ENCODE measurements at places on chromosomes 2 and 18.

DNA sequence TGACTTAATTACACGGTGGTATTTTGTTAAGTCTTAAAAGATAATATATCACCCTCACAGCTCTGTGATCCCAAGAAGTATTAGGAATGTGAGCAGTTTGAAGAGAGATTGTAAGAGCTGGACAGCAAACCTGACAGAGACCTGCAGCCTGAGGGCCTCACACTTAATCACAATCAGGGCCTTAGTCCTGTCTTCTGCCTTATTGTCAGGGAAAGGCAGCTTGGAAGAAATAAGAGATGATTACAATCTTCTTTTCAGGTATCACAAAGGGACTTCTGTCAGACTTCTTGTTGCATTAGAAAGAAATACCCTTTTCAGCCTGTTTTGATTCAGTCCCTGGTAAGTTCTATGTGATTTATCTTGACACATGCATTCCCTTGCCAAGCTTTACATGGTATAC, 1433.8 kb upstream of the SLC39A10 start:
- no peak for DNase-seq

DNA sequence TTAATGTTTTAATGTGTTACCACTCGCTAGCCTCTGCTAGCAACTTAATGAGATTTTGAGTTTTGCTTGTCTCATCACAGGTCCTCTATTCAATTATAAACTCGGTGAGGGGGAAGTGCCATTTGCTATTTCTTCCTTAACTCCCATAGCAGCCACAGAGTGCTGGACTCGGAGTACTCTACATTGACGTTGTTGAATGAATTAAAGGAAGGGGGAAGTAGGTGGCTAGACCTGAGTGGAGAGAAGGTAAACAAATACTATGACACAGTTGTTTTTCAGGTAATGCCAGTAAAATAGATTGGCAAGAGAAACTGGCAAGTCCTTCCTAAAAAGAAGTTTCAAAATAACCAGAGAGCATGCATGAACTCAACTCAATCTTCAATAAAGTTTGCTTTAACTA, 339.3 kb downstream of the HRH4 start:
- DNase-seq, result no peak

GRCh38 chr18:55073116-55073515, 113.9 kb upstream of the CCDC68 start:
- DNase-seq, result no peak

- no peak for DNase-seq
These were observed 7.1 kb upstream of the CYS1 start for GRCh38 chr2:10087360-10087759.

GRCh38 chr2:241140445-241140840, 8.8 kb downstream of the PASK start:
- DNase-seq, result no peak

GRCh38 chr18:13270279-13270855, 51.8 kb downstream of the LDLRAD4 start:
- no peak for DNase-seq

DNA sequence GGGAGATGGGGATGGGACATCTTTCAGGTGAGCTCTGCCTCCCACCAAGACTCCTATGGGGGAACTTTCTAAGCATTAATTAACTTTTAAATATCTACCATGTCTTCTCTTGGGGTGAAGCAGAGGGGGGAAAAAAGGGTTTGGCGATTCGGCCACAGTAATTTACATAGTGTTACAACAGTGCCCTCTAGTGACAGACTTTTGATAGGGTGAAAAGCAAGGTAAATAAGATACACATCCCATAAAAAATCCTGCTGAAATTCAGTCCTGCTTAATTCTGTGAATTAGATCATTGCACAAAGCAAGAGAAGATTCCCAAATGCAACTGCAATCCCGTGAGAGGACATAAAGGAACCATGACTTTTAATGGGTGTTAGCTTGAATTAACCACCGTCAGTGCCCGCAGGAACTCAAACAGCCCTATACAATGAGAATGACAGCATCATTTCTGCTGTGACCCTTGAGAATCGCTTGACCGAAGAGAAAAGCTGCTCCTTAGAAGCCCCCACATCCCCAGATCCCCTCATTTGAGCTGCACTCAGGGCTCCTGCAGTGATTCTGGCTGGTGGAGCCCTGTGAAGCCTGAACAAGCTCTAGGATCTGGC, 32.8 kb downstream of the FAM124B start:
- DNase-seq, result no peak

DNA sequence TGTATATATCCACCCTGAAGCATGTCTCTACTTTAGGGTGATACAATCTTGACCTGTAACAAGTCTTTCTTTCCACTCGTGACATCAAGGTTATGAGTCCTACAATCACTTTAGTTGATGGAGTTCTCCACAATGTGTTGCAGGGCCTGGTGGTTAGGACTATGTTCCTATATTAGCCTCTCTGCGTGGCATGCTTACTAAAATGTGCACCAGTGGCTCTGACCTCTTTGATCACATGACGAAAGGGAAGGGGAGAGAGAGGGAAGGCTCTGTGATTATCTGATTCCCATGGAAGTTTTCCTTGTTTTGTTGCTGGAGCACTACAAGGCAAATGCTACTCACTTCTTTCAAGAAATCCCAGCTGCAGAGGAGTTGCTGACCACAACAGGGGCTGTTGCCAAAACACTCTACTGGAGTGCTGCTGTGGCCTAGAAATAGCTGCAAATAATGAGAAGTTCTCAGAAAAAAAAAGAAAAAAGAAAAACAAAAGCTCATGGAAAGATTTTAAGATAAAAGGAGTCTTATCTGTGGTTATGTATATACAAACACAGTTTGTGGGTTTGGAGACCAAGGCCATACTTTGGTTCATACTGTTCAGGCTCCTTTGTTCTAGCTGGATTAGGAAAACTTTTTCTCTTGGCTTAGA, 272.8 kb upstream of the MMADHC start:
- peak; percentile 16 for DNase-seq

- peak; percentile 72 for DNase-seq
These were observed 503 bp downstream of the ZNF513 start for GRCh38 chr2:27379836-27380625.

DNA sequence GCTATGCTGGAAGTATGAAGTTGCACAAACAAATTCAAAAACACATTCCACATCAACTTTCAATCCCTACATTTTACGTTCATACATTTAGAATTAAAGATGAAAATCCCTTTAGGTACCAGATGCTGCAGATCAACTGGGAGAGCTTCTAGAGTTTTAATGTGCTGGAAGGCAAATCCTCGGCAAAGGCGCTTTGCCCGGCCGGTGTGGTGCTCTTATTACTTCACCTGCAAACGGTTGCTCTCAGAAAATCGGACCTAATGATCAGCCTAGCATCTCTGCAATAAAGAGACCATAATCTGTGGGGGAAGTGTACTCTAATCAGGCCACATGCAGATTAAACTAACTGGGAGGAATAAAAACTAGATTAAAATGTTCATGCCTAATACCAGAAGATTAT, 513.8 kb downstream of the ZEB2 start:
- no peak for DNase-seq

DNA sequence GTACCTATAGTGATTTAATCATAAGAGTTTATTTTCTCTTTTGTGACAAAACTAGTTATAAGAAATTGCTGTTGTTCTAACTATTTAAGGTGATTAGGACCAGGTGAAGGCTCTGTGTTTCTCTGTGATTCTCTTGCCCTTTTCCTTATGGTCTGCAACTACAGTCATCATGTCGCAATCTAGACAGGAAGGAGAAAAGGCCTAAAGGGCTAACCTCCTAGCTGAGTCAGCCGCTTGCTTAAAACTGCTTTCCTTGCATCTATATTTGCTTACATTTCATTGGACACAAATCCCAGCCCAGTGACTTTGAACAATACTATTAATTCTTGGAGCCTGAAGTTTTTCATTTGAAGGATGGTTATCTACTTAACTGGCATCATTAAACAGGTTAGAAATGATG, 93.1 kb downstream of the PIK3C3 start:
- no peak for DNase-seq

DNA sequence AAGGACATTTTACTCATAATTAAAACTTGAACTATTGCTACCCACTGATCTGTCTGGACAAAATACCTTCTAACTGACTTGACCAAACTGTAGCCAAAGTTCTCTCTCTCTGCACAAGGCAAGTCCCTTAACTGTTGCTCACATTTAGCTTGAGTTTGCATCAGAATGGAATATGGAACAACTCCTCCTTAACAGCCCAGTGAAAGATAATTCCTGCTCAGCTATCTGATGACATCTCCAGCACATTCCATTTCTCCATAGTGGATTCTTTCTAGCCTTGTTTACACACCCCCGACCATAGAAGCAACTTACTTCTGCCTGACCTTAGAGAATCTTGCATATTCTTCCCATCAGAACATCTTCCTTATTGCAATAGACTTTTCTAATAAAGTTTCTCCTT, 317.2 kb upstream of the CDH2 start:
- DNase-seq, result no peak

- DNase-seq, result no peak
These were observed 44.9 kb downstream of the PTPN2 start for GRCh38 chr18:12839057-12839525.

DNA sequence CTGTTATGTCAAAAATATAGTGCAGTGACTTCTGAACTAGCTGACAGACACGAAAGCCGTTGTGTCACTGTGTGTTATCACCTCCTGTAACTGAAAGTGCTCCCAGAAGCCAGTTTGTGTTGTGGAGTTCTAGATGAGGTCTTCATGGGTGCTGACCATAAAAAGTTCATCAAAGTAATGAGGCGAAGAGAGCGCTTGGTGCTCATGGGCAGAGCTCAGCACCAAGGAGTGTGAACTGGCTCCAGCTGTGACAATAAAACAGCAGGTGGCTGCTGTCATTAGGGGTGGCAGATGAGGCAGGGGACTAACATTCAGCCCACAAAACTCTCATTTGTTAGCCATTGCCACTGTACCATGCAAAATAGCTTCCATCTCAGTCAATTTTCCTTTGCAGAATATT, 151.1 kb downstream of the ZNF407 start:
- DNase-seq, result no peak

DNA sequence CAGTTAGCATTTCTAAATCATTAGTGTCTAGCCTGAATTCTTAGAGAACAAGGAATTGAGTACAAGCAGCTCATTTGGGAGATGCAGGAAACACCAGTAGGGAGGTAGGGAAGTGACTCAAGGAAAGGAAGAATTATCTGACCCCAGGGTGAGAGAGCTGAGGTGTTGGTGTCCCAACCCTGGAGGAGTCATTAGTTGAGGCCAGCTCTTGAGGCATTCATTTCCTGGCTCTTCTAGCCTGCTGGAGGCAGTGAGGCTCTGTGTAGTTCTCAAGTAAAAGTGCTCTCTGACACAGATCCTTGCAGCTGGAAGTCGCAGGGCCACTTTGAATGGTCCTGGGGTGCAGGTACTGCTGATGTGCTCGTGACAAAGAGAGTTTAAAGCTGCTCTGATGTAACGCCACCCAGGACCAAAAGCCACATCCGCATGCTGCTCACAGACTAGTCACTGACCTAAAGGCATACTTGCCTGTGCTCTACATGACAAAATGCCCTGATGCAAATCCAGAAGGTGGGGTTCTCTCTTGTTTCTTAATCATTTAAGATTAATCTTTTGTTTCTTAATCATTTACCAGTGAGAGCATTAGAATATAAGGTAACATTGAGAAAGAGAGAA, 299.5 kb upstream of the LYPD1 start:
- no peak for DNase-seq

GRCh38 chr2:28613186-28613585, 117.3 kb downstream of the PLB1 start:
- DNase-seq, result no peak

- DNase-seq, result no peak
These were observed 35.0 kb downstream of the ASB18 start for GRCh38 chr2:236229186-236229585.

DNA sequence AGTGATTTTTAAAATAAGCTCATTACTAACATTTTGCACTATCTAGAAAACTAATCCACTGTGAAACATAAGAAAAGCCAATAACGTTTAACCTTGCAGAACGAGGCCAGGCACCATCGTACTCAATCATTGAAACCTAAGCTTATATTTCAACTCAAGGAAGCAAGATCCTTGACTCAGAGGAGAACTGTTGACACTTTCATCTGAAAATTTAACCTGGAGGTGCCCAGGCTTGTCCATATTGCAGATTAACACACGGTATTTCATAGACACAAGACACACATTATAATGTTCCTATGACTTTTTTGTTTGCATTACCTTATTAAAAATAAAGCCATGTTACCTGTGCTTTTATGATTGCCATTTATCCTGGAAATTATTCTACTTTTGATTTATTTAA, 89.6 kb downstream of the ZNF385B start:
- DNase-seq, result no peak

- no peak for DNase-seq
These were observed 390.7 kb upstream of the NETO1 start for GRCh38 chr18:73258375-73259087.

GRCh38 chr18:77376043-77376732, 126.5 kb downstream of the GALR1 start:
- no peak for DNase-seq

- no peak for DNase-seq
These were observed 1325.4 kb upstream of the ZEB2 start for GRCh38 chr2:145845207-145845894.

GRCh38 chr2:226001716-226002115, 602.2 kb downstream of the NYAP2 start:
- no peak for DNase-seq

GRCh38 chr18:12828116-12829051, 55.7 kb downstream of the PTPN2 start:
- no peak for DNase-seq

- no peak for DNase-seq
These were observed 970 bp upstream of the ADCYAP1 start for GRCh38 chr18:903701-904100.

DNA sequence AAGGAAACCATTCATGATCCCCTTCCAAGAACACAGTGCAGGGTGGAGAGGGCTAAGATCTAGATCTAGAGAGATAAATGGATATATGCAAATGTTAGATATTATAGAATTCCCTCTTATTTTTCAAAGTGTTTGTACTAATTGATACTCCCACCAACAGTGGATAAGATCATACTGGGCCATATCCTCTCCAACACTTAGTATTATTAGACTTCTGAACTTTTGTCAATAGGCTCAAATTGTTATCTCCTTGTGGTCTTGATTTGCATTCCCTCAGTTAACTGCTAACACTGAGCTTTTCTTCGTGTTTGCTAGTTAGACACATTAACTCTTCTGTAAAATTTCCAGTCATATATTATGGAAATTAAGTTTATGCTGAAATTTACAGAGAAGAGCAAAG, 56.5 kb upstream of the GRB14 start:
- no peak for DNase-seq

DNA sequence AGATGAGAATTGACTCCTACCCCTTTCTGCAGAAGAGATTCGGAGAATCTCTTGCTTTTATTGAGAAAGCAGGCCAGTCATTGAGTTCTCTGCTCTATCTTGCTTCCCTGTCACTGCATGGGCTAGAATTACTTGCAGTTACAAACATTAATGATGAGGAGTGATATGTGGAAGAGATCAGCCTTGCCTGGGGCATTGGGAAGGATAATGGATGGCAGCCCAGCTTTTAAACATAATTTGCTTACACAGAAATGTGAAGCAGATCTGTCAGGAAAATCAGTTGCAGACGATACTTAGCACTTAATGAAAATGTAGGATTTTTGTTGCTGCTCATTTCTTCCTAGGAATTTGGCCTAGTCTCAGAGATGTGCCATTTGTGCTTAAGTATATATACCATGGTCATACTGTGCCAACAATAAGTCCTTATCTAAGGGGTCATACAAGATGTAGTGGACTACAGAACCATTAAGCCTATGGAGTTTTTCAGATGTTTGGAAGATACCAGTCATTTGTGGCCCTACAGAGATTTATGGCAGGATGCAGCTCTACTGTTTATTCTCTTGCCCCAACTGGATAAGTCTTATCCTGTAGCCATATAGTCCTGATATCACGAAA, 92.7 kb downstream of the XRCC5 start:
- no peak for DNase-seq

GRCh38 chr2:86274918-86275275, 62.5 kb downstream of the REEP1 start:
- no peak for DNase-seq
